NCI-H1417 (cell line): ENCODE measurements at places on chromosomes 5 and 9.

DNA sequence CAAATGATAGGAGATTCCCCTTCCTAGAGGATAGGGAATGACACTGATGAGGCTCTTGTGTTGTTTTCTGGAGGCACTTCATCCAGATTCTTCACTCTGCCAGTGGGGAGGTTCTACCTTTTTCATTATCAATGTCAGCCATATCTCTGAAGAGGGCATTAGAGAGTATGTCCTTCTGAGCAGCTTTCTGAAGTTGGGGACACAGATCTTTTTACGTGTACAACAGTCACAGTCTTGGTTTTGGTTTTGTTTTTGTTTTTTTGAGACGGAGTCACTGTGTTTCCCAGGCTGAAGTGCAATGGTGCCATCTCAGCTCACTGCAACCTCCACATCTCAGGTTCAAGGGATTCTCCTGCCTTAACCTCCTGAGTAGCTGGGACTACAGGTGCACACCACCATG is 22.6 kb downstream of the CENPH start:
- DNase-seq: no peak

DNA sequence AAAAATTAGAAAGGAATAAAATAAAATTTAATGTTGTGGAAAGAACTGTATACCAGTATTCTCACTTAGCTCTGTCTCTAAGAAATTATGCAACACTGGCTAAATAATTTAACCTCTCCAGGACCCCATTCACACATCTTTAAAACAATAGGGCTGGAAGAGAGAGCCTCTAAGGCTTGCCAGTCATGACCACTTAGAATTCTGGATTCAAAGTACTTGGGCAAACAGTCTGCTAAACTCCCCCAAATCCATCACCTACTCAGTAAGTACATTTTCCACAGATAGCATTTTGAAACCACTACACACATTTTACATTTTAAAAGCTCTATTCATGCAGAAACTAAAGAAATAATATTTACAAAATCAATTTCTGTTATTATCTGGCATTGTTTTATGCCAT is 291.7 kb downstream of the TMEM167A start:
- peak; percentile 13 for DNase-seq

DNA sequence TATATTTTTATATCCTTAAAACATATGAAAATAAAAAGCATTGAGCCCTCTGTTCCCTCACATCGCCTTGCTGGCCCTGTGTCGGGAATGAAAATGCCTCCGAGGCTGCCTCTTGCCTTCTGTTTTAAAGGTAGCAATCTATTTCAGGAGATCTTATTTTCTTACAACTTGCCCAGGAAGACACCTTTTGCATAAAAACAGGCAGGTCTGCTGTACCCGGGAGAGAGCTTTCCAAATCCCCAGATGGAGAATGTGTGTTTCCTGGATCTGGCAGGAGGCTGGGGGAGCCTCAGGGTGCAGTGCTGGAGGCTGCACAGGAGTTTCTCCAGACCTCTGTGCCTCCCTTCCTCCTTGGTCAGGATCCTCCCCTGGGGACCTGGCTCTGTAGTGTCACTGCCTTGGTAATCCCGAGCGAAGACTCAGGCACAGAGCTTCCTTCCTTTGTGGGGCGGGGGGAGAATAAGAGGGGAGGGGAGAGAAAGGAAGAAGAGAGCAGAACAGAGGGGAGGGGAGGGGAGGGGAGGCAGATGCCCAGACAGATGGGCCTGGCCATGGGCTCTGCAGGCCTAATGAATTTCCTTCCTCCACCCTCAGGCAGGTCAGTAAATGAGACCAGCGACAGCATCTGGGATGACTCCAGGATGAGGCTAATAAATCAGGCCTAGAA is 104.0 kb upstream of the BOD1 start:
- DNase-seq: no peak

DNA sequence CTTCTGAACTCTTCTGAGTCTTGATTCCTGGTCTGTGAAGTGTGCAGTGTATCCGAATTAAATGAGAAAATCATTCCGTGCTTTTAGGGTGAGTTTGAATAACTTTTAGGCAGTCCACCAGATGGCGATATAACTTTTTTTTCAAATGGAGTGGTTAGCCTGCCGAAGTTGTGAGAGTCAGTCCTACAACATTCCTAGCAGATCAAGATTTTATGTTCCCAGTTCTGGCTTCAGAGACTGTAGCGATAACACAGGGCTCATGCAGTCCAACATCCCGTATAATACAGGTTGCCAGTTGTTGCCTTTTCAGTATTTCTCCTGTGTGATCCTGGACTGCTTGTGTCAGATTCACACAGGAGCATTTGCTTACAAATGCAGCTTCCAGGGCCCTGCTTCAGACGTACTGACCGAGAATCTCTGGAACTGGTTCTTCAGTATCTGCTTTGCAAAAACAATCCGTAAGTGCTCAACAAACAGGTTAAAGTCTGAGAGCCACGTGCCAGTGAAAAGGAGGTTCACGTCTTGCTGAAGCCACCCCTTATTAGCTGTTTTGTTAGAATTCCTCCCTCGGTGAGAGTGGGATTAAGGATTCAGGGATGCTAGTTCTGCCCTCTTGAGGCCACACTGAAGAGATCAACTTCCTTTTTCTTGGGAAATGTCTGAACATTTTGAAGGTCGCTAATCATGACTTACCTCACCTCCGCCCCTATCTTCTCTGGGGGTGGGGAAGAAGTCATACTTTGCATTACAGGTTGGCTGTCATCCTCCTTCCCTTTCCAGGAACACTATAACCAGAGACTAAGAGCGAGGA is 22.8 kb downstream of the SMIM3 start:
- DNase-seq: peak; percentile 32

- no peak for DNase-seq
These were observed 46.5 kb downstream of the AUH start for GRCh38 chr9:91315191-91315590.

DNA sequence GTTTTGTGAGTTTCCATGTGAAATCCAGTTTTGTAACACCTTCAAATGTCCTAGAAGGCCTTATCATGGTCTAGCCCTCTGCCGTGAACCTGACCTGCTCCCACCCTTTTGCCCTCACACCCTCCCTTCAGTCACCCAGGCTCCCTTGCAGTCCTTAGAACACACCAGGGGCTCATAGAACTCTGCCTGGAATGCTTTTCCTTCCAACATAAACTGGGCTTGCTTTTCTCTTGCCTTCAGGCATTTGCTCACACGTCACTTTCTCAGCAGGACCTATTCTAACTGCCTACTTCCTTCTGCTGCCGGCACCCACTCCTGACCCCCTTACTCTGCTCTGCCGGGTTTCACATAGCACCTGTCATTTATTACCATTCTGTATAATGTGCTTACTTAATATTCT is 111.9 kb downstream of the PDE8B start:
- DNase-seq: peak; percentile 65

DNA sequence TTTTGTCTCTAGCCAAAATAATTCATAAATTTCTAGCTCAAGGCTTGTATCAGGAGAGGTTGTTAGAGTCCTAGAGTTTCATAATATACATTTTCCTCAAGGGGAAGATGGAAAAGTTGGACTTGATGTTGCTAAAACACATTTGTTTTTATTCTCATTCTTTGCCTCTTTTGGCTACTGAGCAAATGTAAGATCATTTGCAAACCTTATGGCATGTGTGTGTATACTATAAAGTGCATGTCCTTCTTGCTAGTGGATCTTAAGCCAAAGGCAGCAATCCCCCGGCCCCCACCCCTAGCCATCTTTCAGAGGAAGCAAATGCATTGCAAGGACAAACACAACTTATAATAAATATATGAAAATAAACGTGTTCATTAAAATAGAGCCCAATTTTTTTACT is 43.0 kb downstream of the ADAMTSL1 start:
- no peak for DNase-seq

- DNase-seq: no peak
These were observed 84.3 kb downstream of the ZNF462 start for GRCh38 chr9:106947106-106947900.

DNA sequence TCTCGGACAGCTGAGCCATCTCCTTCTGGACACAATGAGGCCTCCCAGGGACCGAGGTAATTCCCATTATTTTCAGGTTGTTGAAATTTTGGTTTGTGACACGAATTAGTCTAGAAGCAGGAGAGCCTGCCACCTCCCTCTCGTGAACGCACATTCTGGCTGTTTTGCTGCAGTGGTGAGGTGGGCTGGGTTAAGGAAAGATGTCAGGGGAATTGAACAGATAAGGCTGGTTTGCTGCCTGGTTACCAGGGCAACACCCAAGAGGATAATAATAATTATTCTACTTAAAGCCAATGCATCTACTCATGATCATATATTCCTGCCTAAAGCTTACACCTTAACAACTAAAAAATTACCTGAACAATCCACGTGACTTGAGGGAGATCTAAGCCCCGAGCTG is 38.1 kb downstream of the DDX31 start:
- no peak for DNase-seq

DNA sequence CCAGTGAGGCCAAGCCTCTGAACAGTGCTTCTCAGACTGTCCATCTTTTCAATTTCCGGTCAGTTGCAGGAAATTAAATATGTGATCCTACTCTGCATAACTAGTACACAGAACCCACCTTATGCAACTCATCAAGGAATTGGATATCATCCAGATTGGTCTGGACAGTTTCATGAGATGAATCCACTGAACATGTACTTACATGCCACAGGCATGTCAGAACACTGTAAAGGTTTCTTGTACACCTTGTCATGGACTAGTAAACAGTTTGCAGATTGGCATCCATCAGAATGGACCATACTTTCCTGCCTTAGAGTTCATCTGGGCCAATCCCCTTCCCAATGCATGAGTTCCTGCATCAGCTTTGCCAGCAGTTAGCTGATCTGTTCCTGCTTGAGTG is 30.4 kb downstream of the GARNL3 start:
- no peak for DNase-seq

DNA sequence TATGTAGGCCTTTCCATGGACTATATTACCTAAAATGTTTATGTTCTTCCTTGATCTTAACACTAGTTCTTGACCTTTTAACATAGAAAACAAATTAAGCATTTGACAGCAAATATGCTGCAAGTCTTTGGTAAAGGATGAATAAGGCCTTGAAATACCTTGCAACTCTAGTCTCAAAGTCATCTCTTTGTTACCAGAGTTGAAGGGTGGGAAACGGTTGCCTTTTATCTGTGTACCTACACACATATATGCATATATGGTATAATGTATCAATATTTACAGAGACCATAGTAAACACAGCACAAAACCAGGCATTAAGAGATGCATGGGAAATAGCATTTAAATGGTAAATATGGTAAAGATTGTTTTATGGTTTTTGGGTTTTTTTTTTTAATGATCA is 16.5 kb downstream of the KIF2A start:
- DNase-seq: no peak

DNA sequence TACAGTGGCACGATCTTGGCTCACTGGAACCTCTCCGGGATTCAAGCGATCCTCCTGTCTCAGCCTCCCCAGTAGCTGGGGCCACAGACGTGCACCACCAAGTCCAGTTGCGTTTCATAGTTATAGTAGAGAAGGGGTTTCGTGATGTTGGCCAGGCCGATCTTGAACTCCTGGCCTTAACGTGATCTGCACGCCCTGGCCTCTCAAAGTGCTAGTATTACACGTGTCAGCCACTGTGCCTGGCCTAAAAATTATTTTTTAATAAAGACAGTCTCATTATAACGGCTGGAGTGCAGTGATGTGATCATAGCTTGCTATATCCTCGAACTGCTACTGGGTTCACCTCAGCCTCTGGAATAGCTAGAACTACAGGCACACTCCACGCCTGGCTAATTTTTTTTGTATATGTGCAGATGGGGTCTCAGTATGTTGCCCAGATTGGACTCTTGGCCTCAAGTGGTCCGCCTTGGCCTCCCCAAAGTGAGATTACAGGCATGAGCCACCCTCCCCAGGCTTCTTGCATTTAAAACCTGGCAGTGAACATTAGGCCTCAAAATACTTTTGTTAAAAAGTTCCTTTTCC is 4.4 kb downstream of the NPM1 start:
- DNase-seq: no peak

DNA sequence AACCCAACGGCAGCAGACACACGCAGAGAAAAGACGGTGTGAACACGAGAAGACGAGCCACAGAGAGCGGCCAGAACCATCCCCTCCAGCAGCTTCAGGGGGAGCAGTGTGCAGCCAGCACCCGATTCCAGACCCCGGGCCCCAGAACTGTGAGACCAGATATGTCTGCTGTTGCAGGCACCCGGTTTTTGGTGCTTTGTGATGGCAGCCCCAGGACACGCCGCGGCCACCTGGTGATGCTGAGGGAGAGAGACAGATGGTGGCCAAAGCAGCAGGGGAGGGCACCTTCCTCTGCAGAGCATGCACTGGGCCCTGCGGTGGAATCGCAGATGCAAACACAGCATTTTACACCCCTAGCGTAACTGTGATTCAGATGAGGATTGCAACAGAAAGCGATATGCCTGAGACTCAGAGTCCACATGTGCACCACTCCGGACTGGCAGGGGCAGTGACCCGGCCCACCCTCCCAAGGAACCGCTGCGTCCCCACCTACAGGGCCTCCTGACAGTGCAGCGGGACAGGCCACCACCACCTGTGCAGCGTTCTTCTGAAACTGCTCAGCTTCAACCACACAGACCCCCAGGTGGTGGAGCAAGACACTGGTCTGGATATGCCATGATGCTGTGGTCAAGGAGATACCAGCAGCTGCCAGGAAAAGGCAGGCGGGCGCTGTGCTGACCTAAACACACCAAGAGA is 24.0 kb downstream of the ZDHHC11B start:
- no peak for DNase-seq

DNA sequence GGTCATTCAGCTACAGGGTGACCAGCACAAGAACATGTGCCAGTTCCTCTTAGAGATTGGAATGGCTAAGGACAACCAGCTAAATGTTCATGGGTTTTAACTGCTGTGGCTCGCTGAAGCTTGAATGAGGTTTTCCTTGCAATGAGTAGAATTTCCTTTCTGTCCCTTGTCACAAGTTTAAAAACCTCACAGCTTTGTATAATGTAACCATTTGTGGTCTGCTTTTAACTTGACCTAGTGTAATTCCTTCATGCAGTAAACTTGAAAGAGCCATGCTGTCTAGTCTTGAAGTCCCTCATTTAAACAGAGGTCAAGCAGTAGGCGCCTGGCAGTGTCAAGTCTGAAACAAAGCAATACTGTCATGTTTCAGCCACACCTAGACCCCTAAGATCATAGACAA is 181.3 kb upstream of the DMRT1 start:
- DNase-seq: no peak

GRCh38 chr5:111584651-111585050 is 72.3 kb upstream of the STARD4 start:
- DNase-seq: no peak

- DNase-seq: no peak
These were observed 20.8 kb downstream of the RETREG1 start for GRCh38 chr5:16595881-16596580.

- peak; percentile 82 for DNase-seq
These were observed 2.1 kb upstream of the TRAF1 start for GRCh38 chr9:120928483-120929228.

- no peak for DNase-seq
These were observed 1078.8 kb downstream of the TAF11L14 start for GRCh38 chr5:18712936-18713485.

GRCh38 chr5:175853573-175854230 is 17.7 kb upstream of the CPLX2 start:
- DNase-seq: no peak
